ENCODE measurements at places on chromosomes 13 and 19. TPM values are rescaled to one million over a fixed set of nuclear protein-coding genes. Genes with fewer than 3 reads are reported as not detected.

Gene UBE2L5
- polyA plus RNA-seq = not detected

Gene OR1M1
- not detected for polyA plus RNA-seq

Gene ZSCAN1
- 2.8 TPM for polyA plus RNA-seq

Gene CALR3
- not detected for polyA plus RNA-seq
